ENCODE measurements at places on chromosomes 3 and 15. TPM values are rescaled to one million over a fixed set of nuclear protein-coding genes. Genes with fewer than 3 reads are reported as not detected.

GRCh38 chr3:23751212-23751723 is 54.5 kb upstream of the UBE2E1 start:
- DNase-seq, result no peak

DNA sequence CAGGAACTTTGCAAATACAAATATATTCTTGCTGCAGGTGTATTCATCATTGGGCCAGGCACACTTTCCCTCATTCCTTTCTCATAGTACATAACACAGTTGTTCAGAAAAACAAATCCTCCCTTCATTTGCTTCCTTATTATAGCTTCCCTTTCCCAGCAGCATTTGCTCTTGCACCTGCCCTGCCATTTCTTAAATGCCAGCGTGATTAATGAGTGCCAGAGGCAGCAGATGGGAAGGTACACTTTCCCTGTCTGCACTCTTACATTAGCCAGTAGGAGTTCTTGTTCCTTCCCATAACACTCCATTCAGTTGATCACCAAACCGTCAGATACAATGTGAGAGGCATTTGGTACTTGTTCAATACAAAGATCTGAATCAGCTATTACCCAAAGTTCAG is 128.5 kb upstream of the GAP43 start:
- no peak for DNase-seq

PEX5L gene
- polyA plus RNA-seq, result 0.27 TPM

GRCh38 chr3:95899911-95900310 is 914.5 kb upstream of the EPHA6 start:
- no peak for DNase-seq

DNA sequence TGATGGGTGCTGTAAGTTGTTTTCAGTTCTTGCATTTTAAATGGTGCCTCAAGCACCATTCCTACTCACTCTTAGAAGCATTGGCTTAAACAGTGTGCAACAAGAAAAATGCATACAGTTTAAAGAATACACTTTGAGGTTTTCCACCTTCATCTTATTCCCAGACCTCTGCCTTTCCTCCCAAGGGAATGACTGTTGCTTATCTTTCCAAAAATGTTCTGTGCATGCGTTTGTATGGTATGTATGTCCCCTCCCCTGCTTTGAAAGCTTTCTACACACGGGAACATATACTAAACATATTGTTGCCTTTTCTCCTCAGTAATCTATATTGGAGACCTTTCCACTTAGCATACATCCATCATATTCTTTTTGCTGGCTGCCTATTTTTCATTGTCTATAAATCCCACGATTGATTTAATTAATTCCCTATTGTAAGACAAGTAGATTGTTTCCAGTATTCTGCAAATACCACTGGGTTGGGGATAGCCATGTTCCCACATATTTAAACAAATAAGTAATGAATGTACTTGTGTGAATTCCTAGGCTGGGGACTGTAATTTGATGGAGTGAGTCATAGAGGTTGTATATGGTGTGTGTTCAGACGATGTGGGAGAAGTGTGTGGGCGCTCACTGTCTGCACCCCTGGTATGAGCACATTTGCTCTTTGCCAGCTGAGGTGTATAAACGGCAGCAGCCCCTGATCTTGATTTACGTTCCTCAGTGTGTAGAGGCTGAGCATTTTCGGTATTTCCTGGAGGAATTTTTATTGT is 5.8 kb downstream of the TRAK1 start:
- no peak for DNase-seq

GRCh38 chr3:180335050-180335449 is 266.9 kb upstream of the TTC14 start:
- no peak for DNase-seq

GRCh38 chr15:88699861-88700260 is 61.0 kb downstream of the ISG20 start:
- no peak for DNase-seq

DNA sequence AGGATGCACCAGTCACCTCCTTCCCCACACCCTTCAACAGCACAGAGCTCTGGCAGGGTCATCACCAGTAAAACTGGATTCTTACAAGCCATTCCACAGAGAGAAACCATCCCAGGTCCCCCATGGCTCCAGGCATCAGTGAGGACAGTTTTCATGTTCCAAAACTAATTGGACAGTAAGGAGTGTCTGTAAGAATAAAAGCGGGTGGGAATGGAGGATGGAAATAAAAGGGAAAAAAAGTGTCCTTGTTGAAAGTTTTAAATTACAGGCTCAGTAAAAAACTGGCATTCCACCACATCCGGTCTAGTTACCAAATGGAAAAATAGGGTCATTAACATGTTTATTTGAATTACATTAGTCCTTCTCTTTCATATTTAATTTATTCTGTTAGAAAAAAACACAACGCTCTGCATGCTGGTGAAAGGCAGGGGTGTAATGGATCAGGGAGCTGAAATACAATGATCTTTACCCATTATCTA is 117.4 kb downstream of the TIGIT start:
- no peak for DNase-seq

- no peak for DNase-seq
These were observed 691.1 kb downstream of the SI start for GRCh38 chr3:164387236-164387635.

FHIT gene
- 9.2 TPM for polyA plus RNA-seq

GRCh38 chr15:100834731-100835130 is 44.9 kb upstream of the ALDH1A3 start:
- DNase-seq, result no peak

- no peak for DNase-seq
These were observed 397.8 kb upstream of the NR2F2 start for GRCh38 chr15:95932676-95933075.

IL20RB gene
- 5.4 TPM for polyA plus RNA-seq

- no peak for DNase-seq
These were observed 7.3 kb downstream of the SLC12A6 start for GRCh38 chr15:34330279-34330678.

GRCh38 chr15:51315726-51316125 is 22.7 kb downstream of the CYP19A1 start:
- DNase-seq, result no peak

DNA sequence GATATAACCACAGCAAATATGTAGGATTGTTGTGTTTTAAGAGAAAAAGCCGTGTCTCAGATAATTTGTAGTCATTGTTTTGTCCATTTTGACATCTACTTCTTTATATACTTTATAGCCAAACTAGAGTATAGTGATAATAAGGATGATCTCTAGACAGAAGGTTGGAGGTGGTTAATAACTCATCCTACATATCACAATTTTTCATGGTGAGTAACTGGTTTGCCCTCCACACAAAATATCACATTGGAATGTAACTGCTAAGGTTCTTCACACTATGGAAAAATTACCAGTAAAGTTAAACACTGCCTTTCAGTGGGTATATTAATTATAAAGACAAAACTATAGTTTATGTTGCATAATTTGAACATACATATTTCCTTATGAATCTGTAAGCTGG is 380.7 kb downstream of the LPP start:
- no peak for DNase-seq

GRCh38 chr3:134354612-134355251 is 19.5 kb downstream of the AMOTL2 start:
- no peak for DNase-seq

HDC gene
- polyA plus RNA-seq, result 2.1 TPM

DNA sequence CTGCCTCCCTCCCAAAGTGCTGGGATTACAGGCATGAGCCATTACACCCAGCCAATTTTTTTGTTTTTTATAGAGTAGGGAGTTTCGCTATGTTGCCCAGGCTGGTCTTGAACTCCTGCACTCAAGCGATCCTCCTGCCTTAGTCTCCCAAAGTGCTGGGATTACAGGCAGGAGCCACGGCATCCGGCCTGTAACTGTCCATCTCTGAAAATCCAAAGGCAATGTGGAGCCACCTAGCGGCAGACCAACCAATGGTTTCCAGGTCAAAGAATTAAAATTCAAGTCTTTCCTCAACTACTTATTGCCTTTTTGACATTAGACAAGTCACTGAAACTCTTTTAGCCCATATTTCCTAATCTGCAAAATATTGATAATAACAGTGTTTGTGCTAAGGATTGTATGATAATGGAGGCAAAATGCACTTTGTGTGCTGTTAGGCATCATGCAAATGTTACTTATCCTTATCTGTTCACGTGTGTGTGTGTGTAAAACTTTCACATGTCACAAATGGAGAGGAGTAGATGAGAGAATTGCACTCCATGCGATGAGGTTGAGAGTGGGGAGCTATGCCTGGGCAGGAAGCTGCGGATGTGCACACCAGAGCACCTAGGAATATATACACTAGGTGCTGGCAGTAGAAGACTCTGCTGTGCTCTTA is 48.7 kb downstream of the COL8A1 start:
- DNase-seq, result peak; percentile 31

DNA sequence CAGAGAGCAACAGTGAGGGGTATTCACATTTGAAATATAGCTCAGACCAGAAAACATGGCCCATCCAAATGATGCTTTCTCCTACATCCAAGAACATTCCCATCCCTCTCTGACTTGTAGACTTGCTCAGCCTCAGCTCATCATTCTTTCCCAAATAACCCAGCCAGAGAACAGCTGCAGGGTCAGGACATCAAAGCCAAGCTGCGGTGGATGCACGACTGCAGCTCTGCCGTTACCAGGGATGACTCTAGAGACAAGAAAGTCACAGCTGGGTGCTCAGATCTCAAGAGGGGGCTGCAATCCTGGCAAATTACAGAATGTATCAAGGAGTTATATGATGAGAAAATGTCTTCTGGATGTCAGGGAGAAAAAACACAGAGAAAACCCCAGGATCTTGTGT is 944.3 kb downstream of the NTRK3 start:
- DNase-seq, result no peak

- DNase-seq, result no peak
These were observed 150.3 kb upstream of the ARHGEF26 start for GRCh38 chr3:153970741-153971347.

- DNase-seq, result no peak
These were observed 133.0 kb upstream of the SOX2 start for GRCh38 chr3:181578743-181579142.

DNA sequence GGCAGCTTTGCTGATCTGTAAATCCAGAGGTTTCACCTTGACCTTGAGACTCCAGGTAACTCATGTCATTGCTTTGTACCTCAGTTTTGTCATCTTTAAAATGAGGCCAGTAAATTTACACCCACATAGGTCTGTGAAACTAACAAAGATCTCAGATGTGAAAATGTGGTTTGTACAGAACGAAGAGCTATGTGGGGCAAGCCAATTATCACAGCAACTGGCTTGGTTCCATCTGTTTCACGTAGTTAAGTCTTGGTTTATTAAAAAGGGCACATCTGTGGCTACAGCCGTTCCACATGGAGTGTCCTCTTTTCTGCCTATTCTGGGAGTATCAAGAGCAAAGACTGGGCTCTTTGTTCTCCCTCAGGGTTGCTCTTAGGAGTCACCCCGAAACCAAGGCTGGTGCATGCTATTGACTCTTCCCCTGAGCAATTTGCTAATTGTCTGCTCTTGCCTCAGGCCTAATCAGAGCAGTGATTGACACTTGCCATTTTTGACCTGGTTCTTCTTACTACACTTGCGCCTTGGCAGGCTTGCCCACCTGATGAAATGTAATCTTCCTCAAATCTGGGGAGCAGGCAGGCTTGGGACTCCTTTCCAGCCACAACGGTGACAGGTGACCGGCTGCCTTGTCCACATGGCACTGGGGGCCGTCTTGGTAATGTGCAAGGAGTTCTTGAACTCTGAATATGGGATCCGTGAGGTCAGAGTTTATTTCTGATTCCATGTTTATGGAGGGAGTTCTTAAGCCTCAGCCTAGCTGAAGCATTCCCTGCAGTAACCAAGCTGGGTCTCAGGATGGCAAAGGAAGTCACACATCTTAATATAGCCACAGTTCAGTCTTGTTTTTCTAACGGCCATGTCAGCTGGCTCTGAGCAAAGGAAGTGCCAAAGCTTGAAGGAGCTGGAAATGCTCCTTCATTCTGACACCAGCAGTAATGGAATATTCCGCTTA is 40.1 kb downstream of the EAF1 start:
- DNase-seq, result no peak

Measured in thymus (tissue), 14 donors.